ENCODE measurements at places on chromosomes 2 and 18.

DNA sequence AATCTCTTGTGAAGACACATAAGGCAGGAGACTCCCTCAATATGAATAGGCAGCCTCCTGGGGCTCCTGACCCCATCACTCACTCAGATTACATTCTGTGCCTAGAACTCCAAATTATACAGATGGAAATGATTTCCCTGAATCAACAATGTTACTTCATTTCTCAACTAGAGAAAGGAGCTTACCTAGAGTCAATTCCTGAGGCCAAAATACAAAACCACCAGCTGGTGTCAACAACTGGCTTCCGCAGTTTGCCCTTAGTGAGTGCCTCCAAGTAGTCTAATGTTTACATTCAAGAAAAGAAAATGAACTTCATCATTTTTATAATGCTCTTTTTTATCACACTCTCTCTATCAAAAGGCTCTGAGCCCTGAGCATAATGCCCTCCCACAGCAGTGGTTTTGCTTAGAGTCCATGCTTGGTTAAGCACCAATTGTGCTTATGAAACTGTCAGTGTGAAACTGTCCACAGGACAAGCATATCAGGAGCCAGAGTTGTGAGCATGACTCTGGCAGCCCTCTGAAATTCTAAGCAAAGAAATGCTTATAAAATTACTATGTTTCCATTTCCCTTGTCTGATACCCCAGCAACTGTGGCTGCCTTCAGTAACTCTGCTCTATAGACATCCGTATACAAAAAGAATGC lies 305.7 kb upstream of the PKDCC start:
- peak; percentile 13 for DNase-seq

DNA sequence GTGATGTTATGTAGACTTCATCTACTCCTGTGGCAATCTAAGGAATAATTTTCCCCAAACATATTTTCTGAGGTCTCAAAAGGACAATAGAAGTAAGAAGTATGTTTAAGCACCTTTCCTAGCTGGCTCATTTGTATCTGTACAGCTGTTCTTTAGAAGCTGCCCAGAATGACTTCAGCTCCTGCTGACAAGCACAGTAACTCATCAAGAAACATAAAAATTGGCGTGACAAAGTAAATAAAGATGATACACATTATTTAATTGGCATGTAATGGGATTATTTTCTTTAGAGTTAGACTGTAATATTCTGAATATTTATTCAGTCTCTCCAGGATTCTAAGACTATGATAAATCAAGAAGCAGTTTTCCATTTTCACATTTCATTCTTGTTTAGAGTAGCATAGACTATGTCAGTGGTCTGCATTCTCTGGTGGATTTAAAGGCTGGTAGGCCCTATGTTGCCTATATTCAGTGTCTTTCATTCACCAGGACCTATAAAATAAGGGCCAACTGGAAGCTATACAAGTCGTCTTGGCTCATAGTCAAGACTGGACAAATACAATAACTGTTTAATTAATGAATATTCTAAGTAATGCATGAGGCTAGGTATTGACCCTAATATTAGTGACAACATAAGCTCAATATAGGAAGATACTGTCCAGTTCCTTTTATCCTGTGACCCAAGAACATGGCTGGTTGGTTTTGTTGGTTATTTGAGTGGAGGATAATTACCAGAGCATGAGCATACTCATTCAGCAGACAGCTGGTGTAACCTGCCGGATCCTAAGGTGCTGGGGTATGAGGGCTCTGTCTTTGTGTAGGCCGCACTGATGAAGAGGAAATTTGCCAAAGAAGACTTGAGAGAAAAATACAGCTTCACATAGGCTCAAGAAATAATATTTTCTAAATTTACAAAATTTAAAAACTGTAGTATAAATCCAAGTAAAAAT lies 107.0 kb downstream of the PDE1A start:
- no peak for DNase-seq

GRCh38 chr2:110766291-110766690 lies 33.9 kb downstream of the ACOXL start:
- DNase-seq, result no peak

- no peak for DNase-seq
These were observed 21.2 kb downstream of the CABYR start for GRCh38 chr18:24160086-24160485.

- DNase-seq, result no peak
These were observed 128.0 kb downstream of the OLA1 start for GRCh38 chr2:174120346-174120745.

- DNase-seq, result peak; percentile 99
These were observed at the start of the genes EIF2B4 and SNX17 for GRCh38 chr2:27370026-27370815. EIF2B4 (minus strand) TSS chr2:27370338; CDS start chr2:27370314, 24 bp downstream. SNX17 (plus strand) TSS chr2:27370616; CDS start chr2:27370744, 128 bp downstream.

- no peak for DNase-seq
These were observed 63.0 kb downstream of the GLI2 start for GRCh38 chr2:120798567-120799247.

DNA sequence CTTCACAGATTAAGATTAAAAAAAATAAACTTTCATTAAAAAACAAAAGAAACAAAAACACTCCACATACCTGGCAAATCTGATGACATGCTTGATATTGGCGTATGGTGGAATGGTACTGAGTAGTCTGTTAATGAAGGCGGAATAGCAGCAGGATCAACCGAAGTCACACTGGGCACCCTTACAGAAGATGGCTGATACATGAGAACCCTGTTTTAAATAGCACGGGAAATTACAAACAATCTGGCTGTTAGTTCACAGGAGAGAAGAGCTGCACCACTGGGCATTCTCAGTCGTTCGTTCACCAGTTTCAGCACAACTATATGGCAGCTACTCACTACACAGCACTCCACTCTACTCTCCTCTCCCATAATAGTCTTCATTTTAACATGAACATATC lies 64.0 kb upstream of the ST8SIA5 start:
- no peak for DNase-seq

GRCh38 chr2:43333656-43334144 lies 107.3 kb upstream of the ZFP36L2 start:
- DNase-seq, result peak; percentile 77

GRCh38 chr2:10449486-10449831 lies 1.3 kb upstream of the ODC1 start:
- DNase-seq, result no peak

GRCh38 chr2:70095720-70096670 lies 8.7 kb downstream of the PCBP1 start:
- DNase-seq, result no peak

DNA sequence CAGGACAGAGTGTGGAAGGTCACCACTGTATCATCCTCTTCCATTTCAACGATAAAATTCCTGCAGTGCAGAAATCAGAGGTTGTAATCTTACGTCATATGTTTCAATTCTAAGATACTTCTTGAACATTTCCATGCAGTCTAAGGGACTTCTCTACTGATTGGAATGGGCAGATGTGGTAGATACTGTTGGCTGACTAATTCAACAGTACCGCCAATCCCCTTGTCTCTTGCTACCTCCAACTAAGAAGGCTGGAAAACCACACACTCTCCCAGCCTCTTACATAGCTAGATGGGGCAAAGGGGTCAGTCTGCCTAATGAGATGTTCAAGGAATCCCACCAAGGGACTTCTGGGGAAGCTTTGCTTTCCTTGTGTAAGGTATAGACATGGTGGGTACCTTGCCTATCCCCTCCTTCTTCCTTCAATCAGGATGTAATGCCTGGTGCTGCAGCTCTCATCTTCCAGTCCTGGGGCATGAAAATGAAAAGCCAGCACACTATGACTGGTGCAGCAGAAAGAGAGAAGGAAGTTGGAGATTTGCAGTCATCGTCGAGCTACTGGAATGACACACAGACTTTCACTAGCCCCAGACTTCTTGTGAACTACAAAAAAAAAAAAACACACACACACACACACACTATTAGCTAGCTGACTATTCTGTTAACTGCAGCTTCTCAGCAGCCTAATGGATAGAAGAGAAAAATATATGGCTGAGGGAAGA lies 84.1 kb downstream of the ALPK2 start:
- DNase-seq, result no peak

GRCh38 chr2:126645211-126645618 lies 10.7 kb upstream of the GYPC start:
- DNase-seq, result no peak

DNA sequence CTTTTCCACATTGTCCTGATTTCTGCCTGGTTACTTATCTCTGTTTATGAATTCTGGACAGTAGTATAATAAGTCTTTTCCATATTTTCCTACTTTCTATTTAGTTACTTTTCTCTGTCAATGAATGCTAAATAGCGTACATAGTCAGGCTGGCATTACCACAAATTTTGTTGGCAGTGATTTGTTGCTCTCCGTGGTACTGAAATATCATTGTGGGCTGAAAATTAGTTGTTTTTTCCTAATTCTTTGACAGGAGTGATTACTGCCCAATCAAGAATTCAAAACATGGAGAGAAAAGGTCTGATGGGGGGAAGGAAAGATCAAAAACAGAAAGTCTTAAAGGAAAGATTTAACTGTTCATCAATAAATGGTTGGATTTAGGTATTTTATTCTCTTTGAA lies 7.7 kb upstream of the GALNT13 start:
- no peak for DNase-seq

- DNase-seq, result no peak
These were observed 63.4 kb downstream of the NCKAP5 start for GRCh38 chr2:133504566-133505505.

- no peak for DNase-seq
These were observed 550 bp downstream of the MFSD6 start for GRCh38 chr2:190408538-190409271.

DNA sequence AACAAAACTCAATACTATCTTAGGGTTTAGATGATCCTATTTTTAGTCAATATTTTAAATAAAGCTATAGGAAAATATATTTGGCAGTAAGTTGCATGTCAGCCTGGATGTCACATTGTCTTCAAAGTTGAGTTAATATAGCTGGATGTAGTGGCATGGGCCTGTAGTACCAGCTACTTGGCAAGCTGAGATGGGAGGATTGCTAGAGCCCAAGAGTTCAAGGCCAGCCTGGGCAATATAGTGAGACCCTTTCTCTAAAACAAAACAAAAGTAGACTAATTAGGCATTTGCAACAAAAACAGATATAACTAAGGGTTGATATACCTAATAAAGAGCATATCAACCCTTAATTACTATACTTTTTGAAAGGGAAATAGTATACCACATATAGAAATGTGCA lies 254.6 kb upstream of the KCNJ3 start:
- no peak for DNase-seq

DNA sequence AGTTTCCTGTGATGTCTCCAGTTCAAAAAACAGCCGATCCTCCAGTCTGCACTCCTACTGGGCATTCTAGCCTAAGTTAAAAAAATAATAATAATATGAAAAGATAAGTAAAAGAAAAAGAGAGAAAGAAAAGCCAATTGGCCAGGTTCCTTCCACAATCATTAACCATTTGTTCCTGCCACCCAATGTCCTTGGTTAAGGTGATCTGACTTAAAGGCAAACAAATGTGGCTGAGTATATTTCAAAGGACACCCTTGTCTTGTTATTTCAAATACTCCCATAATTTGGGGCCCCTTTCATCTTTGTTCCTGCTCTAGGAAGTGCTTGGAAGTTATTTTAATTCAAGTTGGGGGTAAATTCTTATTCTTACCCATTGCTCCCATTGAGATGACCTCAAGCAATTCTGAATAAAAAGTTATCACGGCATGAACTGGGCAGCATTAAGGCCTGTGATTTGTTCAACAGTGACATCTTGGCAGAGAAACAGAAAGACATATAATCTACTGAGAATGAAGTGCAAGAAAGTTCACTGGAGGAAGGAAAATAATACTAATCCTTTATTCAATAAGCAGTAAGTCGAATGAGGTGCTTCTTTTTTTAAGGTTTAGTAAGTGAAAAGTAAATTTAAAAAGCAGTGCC lies 1054.5 kb upstream of the FANCL start:
- no peak for DNase-seq

DNA sequence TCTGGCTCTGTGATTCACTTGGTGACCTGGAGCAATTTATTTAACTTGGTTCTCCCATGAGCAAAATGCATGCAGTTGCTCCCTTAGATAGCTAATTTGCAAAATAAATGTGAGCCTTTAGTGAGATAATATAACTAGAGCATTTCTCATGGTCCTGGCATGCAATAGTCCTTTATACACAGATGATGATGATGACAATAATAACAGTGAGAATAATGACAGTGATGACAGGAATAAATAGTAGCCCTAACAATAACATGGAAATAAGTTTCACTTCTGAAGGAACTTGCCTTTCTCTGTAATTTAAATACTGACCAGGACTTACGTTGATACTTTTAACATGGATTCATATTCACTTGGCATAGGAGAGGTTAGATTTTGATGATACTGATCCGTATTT lies 49.2 kb downstream of the LPIN1 start:
- peak; percentile 47 for DNase-seq

- DNase-seq, result no peak
These were observed 49.8 kb downstream of the EML6 start for GRCh38 chr2:54773233-54773632.

DNA sequence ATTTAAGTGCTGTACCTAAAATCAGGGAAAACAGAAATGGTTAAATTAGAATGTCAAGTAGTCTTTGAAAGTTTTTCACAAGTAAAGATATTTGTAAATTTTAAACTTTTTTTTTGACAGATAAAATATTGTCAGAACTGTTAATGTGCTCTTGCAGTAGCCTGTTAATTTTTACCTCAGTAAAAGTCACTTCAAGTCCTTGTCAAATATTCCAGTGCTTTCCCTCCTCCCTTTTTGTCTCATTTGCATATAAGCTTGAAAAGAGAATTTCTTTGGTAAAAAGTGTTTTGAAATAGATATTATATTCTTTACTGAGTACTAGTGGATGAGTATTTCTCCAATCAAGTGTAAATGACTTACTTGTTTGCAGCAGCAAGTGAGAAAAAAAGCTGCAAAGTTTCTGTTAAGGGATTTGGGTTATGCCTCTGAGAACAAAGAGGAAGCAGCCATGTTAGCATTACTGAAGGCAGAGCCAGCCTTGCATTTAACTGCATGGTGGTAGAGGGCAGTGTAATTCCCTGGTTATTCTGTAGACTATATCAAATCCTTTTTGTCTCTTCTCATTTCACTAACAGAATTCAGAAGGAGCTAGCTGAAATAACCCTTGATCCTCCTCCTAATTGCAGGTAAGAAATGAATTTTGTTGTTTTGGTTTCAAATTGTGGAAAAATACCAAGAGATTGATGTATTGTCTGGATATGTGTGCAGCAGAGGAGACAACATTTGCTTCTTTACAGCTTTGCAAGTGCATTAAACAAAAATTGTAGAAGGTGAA lies 3.2 kb downstream of the UBE2E3 start:
- peak; percentile 85 for DNase-seq

GRCh38 chr2:229888031-229888430 lies 33.8 kb downstream of the TRIP12 start:
- no peak for DNase-seq

DNA sequence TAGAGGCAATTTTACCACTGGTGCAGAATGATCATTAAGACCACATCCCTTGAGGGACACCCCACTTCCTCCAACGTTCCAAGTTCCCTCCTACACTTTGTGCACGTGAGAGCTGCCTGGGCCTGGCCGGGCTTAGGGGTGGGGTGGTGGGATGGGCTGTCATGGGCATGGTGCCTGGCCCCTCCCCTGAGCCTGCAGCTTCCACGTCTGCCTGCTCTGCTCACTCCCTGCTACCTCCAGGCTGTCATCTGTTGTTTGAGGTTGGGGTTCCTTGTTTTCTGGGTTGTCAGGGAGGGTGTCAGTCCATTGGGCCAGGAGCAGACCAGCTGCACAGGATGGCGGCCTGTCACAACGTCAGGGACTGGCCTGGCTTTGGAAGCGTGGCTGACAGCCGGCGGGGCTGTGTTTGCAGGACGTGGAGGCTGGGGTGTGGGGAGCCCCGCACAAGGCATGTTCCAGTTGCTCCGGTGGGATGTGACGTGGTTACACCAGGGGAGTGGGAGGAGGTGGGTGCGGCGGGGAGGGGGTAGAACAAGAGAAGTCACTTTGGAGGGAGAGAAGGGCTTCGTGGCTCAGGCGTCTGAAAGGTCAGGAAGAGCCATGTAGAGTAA lies 72.3 kb downstream of the RTP5 start:
- DNase-seq, result no peak

- no peak for DNase-seq
These were observed 5.8 kb downstream of the GAD1 start for GRCh38 chr2:170822290-170823087.
